NCI-H2081 (cell line): ENCODE measurements at places on chromosomes 5 and 9.

- DNase-seq: no peak
These were observed 306.2 kb downstream of the SEMA5A start for GRCh38 chr5:9239626-9240025.

GRCh38 chr9:89038382-89039103 lies 47.3 kb downstream of the S1PR3 start:
- no peak for DNase-seq

DNA sequence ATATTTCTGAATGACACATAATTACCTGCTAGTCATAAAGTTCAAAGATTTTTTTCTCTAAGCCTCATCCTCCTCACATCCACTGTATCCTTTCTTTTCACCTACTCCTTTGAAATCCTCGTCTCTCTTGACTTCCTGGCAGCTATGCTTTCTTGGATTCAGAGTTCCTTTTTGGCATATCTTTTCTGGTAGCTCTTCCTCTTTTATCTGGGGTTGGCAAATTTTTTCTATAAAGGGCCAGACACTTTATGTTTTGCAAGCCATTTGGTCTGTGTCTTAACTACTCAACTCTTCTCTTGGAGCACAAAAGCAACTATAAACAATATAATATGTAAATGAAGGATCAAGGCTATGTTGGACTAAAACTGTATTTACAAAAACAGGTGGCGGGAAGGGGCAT lies 197.5 kb downstream of the KIAA0825 start:
- no peak for DNase-seq

DNA sequence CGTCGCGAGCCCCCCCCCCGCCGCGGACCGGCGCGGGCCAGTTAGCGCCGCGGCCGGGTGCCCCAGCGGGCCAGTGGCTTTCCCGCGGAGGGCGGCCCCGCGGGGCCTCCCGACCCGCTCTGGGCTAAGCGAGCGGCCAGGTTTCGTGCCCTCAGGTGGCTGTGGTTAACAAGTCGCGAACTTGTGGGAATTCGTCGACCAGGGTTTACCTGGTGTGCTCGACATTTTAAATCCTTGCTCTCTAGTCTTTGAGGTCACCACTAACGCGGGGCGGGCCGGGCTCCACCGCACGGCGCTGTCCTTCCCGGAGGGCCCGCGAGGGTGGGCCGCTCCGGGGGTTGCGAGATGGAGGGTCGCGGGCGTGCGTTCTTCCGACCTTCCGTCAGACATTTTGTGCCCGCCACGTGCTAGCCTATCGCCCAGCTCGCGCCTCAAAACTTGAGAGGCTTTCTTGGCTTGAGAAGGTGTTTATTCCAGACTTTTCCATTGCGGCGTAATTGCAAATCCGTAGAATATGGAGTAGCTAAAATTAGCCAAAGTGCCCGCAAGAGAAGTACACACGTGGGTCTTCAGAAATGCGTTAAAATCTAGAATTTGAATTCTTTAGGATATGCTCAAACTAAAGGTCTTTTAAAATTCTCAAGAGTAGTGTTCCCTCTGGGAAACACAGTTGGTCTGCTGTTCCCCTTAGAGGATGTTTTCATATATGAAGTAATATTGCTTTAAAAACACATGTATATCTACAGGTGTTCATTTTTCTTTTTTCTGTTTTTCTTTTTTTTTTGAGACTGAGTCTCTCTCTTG lies 2.1 kb downstream of the ANP32B start:
- peak; percentile 37 for DNase-seq

- no peak for DNase-seq
These were observed 71.9 kb downstream of the TSPAN17 start for GRCh38 chr5:176719113-176719739.
